Activated CD4-positive, alpha-beta T cell treated with anti-CD3 and anti-CD28 coated beads, Interleukin-2, amount 50 U/mL, for 1 hour (primary cell): ENCODE measurements at places on chromosomes 12 and 14.

- DNase-seq, result no peak
Observed at GRCh38 chr12:127257366-127257935, 1009.5 kb upstream of the TMEM132C start.

- DNase-seq, result no peak
Observed at GRCh38 chr14:52607061-52607460, 54.4 kb downstream of the GPR137C start.

DNA sequence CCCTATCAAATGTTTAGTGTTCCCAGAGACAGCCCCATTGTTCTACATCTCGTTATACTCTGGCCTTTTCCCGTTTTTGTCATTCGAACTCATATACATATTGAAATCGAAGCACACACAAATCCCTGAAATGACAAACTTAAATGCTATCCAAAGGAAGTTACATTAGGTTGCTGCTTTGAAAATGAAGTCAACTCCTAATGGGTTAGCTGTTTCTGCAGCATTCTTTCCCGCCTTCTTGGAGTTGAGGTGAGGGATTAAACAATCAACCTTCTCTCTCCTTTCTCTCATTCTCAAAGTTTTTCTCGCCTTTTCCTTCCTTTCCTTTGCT lies 642 bp upstream of the PHC1 start:
- DNase-seq, result no peak

- no peak for DNase-seq
Observed at GRCh38 chr12:11497995-11498394, 102.6 kb upstream of the PRB2 start.

- peak; percentile 17 for DNase-seq
Observed at GRCh38 chr12:68746572-68747180, 700 bp downstream of the SLC35E3 start.

- no peak for DNase-seq
Observed at GRCh38 chr14:64928239-64929013, 14.1 kb downstream of the GPX2 start.

- DNase-seq, result no peak
Observed at GRCh38 chr12:102423462-102423861, 56.9 kb downstream of the IGF1 start.

- peak; percentile 3 for DNase-seq
Observed at GRCh38 chr14:72443991-72444441, 449.9 kb downstream of the DPF3 start.

- DNase-seq, result no peak
Observed at GRCh38 chr12:98750511-98750910, 105.4 kb downstream of the APAF1 start.

DNA sequence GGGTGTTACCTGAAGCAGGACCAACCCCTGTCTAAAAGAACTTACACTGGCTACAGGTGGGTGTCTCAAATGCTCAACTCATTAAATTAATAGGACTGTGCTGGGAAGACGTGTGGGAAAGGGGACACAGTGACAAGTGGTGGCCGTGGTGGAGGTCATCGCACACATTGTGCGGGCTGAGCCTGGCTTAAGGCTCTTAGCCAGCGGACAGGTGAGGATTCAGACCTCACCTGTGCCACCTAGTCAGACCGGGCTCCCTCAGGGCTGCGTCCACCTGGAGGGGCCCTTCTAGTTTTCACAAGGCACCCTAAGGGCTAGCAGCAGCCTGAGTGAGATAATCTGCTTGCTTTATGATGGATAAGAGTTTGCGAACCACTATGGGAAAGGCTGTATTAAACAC lies 125.2 kb upstream of the FKBP4 start:
- no peak for DNase-seq

DNA sequence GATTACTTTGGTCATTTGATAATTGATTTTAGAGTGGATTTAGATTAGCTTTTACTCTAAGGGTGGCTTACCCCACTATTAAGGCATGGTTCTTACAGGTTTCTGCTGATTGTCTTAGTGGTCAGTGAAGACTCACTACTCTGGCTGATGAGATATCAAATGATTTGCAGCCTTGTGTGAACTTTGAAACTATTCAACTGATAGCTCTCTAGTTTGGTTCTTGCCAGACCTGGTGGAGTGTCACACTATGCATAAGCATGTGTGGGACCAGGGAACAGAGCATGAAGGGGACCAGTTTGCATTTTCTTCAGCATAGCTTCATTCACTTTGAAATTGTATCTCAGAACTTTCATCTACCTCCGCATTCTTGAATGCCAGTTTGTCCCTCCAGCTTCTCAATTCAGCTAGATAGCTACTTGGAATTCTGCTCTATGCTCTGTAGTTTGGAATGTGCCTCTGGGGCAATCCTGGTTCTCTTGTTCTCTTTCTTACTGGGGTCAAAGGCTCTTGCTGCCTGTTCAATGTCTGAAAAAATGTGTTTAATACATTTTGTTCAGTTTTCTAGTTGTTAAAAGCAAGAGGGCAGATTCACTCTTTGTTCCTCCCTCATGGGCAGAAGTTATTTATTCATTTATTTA lies 12.7 kb downstream of the SCYL2 start:
- no peak for DNase-seq

GRCh38 chr12:113818833-113819232 lies 147.3 kb downstream of the RBM19 start:
- DNase-seq, result no peak

DNA sequence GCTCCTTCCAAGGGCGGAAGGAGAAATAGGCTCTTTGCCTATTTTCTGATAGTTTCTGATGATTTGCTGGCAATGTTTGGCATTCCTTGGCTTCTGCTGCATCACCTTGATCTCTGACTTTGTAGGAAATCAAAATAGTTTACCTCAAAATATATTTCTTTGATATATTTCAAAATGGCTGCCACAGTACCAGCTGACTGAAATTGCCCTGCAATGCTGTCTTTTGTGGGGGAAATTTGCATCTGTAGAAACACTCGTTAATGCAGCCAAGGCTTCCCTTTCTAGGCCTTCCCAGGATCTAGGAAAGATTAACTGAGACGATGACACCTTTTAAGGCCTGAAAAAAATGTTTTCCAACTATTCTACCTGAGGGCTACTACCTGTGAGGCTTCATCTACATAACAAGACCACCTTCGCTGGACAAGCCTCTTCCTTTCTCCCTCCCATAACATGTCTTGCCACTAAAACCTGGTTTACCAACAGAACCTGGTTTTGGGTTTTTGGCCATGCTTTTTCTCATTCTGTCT lies 212.8 kb upstream of the SSTR1 start:
- DNase-seq, result no peak

GRCh38 chr12:22043943-22044342 lies 2.1 kb upstream of the CMAS start:
- DNase-seq, result no peak

GRCh38 chr12:124352839-124353238 lies 57.9 kb downstream of the RFLNA start:
- DNase-seq, result no peak

DNA sequence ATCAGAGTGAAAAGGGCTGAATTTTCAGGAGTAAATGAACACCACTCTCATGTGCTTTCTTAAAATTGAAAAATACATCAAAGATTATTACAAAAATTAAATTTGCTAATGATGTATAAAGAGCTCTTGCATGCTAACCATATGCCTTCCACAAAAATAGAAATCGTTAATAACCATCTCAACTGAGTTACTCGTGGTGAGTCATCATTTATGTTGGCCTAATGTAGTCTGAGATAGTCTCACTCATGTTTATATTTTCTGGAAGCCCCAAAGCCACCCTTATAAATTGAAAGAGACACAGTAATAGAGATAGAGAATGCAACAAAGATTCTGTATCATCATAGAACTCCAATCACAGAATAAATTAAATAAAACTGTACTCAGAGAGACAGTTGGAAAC lies 131.2 kb downstream of the KCNH5 start:
- DNase-seq, result no peak
